ENCODE measurements at places on chromosomes 11 and 22.

- no peak for DNase-seq
Observed at GRCh38 chr11:18836417-18836816, 44.8 kb upstream of the PTPN5 start.

DNA sequence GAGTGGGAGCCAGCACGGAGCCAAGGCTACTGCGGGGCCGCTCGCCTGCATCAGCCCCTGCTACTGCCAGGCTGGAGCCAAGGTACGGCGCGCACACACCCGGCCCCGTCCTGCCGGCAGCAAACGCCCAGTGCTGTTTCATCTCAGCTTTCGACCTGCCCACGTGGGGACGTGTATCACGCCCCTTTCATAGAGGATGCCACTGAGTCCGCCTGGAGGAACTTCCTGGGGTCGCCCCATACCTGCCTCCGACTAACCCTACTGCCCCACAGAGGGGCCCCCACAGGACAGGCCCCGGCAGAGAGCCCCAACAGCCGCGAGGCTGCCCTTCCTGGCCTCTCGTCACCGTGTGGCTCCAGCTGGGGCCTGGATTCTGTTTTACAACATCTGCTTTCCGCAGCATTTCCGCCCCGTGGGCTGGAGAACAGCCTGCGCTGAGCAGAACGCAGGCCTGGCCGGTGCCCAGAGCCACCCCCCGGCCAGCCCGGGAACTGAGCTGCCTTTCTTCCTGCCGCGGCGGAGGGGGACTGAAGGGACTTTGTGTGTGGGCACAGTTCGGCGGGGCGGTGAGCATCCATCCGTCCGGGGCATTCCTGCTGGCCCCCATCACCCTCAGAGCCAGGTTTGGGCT, 22.9 kb upstream of the ARHGAP8 start:
- DNase-seq: no peak

DNA sequence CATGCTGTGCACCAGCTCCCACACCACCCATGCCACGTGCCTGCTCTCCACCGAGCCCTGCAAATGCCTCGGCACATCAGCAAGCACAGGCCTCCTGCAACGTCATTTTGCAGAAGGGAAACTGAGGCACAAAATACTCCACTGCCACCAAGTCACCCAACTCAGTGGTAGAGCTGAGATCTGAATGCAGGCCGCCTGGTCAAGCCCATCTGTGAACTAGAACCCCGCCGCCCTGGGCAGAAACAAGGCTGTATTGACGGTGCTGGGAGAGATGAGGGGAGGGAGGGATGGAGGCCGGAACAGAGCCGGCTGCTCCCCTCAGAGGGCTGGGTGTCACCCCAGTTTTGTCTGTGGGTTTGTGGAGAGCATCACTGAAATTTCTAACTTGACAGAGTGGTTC, 81.4 kb downstream of the CDKN1C start:
- no peak for DNase-seq

- peak; percentile 65 for DNase-seq
Observed at GRCh38 chr22:32473388-32473952, 1.1 kb upstream of the FBXO7 start.

DNA sequence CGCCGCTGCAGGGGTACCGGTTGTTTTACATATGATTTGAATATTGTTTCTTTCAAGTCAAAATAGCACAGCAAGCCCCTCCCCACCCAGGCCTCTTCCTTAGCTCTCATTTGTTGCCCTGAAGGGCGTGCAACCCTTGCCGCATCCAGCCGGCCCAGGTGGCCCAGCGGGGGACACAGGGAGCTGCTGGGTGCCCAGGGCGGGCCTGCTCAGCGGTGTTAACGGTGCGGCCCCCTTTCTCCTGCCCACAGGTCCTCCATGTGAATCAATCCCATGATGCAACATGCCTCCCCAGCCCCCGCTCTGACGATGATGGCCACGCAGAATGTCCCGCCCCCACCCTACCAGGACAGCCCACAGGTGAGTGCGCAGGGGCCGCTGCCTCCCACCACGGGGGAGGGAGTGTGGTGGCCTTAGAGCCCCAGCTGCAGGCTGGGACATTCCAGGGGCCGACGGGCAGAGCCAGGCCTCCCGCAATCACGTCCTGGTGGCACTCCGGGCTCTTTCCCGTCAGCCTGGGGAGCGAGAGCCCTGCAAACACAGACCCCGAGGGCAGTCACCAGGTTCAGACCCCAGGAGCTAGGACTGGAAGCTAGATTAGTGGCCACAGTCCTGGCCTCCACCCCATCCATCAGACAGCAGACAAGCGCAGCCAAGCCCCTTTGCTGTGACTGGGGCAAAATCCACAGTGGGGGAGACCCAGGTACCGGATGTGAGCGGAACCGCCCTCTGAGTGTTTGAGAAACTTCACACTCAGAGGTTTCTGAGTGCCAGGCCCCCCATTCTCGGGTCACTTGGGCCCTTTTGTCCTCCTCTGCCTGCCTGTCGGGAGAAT, 144.8 kb downstream of the FEZ1 start:
- DNase-seq: no peak

- DNase-seq: no peak
Observed at GRCh38 chr11:132638423-132638822, 893.9 kb downstream of the OPCML start.

DNA sequence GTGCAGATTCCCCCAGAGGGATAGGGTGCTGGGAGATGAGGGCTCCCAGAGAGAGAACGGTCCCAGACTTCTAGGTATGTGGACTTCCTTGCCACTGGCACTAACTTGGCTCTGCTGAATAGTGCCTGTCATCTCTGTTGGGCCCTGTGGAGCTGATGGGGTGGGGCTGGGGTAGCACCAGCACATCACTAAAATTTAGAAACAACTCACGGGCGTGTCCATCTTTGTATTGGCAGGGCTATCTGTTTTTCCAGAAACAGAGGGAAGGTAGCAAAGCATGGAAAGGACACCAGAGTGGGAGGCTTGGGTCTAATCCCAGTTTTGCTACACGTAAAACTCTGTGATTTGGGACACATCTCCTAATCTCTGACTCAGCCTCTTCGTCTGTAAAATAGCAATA, 25.8 kb downstream of the SWAP70 start:
- no peak for DNase-seq

DNA sequence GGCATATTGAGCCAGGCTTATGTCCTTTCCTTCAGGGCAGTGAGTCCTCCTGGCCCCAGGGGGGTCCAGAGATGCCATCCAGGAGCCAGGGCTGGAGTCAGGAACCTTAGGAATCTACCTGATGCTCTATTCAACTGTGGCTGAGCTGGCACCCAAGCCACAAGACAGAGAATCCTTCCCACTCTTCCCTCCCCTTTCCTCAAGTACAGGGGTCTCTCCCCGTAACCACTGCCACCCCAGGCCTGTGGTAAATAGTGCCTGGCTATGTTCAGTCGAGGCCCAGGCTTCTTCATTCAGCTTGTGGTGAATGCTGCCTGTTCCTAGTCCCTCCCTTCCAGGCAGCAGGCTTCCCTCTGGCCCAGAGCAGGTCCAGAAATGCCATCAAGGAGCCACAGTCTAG, 45.5 kb upstream of the THY1 start:
- DNase-seq: no peak

GRCh38 chr22:44180706-44181032, at the start of gene PARVG:
Gene PARVG (plus strand): TSS chr22:44180925. CDS start chr22:44183330, 2,405 bp downstream.
- peak; percentile 71 for DNase-seq

- DNase-seq: no peak
Observed at GRCh38 chr22:20805972-20806471, 32.1 kb downstream of the SERPIND1 start.

DNA sequence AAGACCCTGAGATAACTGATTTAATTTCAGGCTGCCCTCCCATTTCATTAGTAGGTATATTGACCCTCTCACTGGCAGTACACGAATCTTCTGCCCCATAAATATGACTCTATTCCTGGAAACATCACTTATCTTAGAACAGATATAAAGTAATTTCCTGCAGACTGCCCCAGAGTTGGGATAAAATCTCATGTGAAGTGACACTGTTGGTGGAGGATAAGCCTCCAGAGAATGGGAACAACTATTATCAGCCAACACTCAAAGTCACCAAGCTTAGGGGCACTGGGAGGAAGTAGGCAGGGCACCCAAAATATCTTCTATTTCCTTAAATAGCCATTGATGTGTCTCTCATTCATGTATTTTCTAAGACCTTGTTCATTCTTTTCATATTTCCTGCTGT, 8.2 kb downstream of the OR51B5 start:
- no peak for DNase-seq

- DNase-seq: no peak
Observed at GRCh38 chr11:115488945-115489344, 15.3 kb downstream of the CADM1 start.

- peak; percentile 62 for DNase-seq
Observed at GRCh38 chr11:61075891-61076290, 26.4 kb upstream of the CD5 start.

- no peak for DNase-seq
Observed at GRCh38 chr11:62548545-62549335, 2.1 kb upstream of the AHNAK start.

GRCh38 chr22:50228366-50228765, 16.5 kb downstream of the TUBGCP6 start:
- no peak for DNase-seq

GRCh38 chr11:84061726-84062125, 775.6 kb upstream of the CCDC90B start:
- no peak for DNase-seq

GRCh38 chr11:121068787-121069186, 32.3 kb upstream of the TECTA start:
- DNase-seq: no peak

DNA sequence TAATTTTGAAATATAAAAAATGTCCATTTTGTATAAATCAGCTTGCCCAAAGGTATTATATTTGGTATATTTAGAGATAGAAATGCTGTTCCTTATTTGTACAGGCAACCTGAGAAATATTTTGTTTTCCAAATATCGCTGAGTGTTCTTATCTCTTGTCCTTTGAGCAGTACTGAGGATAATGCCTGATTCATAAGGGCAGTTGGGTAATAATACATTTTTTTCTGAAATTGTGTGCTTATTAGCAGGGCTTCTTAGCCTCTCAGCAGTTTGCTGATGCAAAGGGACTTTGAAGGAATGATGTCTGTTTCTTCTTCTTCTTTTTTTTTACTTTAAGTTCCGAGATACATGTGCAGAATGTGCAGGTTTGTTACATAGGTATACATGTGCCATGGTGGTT, 69.1 kb downstream of the LDLRAD3 start:
- DNase-seq: no peak

GRCh38 chr22:22094921-22095320, 112.3 kb upstream of the TOP3B start:
- no peak for DNase-seq

DNA sequence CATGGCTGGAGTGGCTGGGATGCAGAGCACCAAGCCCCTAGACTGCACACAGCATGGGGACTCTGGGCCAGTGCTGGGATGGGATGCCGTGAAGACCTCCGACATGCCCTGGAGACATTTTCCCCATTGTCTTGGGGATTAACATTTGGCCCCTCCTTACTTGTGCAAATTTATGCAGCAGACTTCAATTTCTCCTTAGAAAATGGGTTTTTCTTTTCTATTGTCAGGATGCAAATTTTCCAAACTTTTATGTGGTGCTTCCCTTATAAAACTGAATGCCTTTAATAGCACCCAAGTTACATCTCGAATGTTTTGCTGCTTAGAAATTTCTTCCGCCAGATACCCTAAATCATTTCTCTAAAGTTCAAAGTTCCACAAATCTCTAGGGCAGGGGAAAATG, 29.2 kb downstream of the RSF1 start:
- DNase-seq: no peak

- no peak for DNase-seq
Observed at GRCh38 chr11:63462137-63462536, 28.8 kb downstream of the PLAAT5 start.
